ENCODE measurements at places on chromosomes 7 and 10.

DNA sequence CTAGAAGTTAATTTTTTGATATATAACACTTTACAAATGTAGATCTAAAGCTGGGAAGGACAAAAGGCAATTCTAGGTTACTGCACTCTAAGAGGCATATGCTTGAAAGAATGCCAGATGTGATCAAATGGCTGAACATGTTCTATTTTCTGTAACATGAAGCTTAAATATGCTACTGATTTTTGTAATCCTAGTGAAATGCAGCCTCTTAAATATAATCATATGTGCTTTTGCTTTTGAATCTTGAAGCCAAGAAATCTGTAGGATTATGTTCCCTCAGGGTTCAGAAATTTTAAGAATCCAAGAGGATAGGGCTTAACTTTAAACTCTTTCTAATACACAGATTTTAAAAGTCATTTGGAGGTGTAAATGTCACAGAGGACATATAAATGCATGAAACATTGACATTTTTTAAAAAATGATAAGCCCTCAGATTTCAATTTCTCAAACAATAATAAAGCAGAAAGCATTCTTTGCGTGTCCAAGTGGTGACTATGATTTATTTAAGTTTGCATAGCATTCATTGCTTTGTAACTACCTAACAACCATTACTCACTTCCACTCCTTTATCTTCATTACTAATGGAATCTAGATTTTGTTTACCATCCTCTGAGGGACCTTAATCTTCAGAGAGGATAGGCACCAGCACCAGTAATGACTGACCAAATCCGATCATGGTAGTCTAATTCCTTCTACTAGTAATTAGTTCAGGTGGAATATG, 170.4 kb downstream of the MAGI2 start:
- no peak for DNase-seq

DNA sequence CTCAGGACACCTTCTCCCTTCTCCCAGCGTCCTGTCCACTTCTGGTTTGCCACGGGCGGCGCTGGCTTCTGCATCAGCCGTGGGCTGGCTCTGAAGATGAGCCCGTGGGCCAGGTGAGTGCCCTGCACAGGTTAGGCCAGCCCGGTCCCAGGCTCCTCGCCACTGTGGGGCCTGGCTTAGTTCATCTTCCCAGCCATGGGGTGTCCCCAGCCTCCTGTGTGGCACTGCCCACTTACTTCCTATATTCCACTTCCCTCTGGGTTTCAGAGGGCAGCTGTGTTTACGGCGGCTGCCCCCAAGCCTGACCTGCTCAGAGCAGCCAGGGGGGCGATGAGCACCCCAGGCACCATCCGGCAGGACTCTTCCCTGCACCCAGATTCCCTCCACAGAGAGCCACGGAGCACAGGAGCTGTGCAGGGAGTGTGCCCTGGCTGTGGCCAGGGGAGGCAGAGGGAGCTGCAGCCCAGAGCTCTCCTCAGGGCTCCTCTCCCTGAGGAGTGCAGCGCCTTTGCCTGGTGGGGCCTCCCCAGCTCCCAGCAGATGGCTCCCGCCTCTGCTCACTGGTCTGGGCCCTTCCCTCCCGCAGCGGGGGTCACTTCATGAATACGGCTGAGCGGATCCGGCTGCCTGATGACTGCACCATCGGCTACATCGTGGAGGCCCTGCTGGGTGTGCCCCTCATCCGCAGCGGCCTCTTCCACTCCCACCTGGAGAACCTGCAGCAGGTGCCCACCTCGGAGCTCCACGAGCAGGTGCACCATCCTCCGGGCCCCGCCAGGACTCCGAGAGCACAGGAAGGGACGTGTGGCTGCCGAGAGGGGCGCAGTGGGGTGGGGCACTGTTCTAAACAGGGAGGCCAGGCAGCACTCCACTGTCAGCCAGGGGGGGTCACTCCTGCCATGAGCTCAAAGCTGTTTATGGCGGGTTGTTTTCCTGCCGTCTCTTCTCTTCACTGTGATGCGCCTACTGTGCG, 6.4 kb downstream of the LFNG start:
- DNase-seq, result no peak

- DNase-seq, result no peak
These were observed 847.5 kb downstream of the LRMDA start for GRCh38 chr10:76278811-76279460.

- no peak for DNase-seq
These were observed 33.3 kb downstream of the CTBP2 start for GRCh38 chr10:125127110-125127509.

- DNase-seq, result no peak
These were observed 56.5 kb upstream of the PFKFB3 start for GRCh38 chr10:6146013-6146785.

DNA sequence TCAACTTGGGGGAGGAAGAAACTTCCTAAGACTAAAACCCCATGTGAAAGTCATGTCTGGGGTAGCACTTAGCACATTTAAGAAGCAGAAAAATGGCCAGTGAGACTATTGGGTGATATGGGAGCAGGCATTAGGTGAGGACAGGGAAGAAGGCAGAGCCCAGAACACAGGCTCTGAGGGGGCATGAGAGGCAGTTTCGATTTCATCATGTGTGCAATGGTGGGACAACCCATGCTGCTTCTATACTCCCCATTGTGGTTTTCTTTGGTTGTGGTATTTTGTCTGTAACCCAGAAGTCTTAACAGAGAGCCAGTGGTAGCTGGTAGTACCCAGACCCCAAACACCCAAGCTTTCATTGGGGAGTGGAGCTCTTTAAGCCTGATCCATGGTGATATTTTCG, 752.0 kb downstream of the GRID1 start:
- no peak for DNase-seq

DNA sequence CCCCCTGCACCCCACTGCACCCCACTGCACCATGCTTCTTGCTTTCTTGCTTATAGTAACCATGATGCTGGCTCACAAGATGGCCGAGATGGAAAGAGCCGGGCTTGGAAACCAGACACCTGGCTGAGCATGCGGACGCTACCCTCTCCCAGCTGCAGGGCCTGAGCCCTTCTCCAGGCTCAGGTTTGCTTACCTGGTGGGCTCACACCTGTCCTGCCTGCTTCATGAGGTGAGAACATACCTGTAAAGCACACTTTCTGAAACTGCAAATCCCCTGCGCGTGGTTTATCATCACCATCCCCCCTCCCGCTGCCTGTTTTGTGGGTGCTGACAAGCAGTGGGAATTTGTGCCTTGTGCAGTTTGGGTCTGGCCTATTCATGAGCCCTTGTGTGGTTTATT, 302.7 kb downstream of the GLRX3 start:
- no peak for DNase-seq

DNA sequence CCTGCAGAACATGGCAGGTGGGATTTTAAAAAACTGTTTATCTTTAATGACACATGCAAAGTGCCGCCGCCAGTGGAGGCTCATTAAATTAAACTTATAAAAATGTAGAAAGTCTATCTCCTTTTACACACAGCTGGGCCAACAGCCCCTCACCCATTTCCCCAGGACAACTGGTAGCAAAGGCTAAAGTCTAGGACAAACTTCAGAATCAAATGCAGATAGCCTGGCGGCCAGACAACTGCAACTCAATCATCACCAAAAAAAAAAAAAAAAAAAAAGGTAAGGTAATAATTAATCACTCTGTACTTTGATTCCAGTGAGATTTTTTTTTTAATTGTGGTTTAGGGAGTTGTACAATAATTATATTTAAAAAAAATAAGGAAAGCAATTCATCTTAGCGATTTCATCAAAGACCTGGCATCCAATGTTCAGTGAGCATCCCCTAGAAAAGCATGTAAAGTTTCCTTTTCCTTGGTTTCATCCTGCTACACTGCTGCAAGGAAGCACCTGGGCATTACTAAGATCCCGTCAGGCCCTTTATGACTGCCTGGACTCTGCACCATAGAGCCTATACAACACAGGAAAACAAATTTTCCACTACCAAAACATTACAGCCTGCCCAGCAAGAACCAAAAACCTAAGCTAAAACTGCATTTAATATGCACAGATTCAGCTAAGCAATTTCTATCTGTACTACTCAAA, 98.5 kb downstream of the GRB10 start:
- DNase-seq, result no peak

DNA sequence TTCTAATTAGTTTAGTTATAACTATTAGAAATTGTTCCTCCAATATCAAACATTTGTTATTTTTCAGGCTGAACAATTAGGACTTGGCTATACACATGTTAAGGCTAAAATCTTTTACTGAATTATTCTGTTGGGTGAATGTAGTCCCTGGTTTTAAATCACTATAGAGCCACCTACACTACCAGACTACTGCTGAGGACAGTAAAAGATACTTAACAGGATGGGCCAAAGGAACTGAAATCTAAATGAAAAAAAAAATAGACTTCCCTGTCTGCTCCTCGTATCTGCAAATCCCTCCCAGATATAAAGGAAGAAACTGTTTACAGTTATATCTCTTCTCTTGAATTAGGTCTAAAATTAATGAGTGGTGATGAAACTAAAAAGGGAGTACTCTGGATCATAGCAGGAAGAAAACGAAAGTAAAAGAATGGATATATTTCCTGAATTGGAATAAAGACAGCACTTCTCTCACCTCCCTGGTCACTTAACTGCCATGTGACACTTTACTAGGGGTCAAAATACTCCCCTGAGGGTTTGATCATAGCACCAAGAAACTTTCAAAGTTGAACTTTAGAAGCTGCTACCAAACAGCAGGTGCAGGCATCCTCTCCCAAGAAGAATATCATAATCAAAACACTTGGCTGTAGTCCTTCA, 12.7 kb downstream of the FBXW4 start:
- no peak for DNase-seq

- no peak for DNase-seq
These were observed 54.4 kb downstream of the PRKCQ start for GRCh38 chr10:6525599-6526165.

DNA sequence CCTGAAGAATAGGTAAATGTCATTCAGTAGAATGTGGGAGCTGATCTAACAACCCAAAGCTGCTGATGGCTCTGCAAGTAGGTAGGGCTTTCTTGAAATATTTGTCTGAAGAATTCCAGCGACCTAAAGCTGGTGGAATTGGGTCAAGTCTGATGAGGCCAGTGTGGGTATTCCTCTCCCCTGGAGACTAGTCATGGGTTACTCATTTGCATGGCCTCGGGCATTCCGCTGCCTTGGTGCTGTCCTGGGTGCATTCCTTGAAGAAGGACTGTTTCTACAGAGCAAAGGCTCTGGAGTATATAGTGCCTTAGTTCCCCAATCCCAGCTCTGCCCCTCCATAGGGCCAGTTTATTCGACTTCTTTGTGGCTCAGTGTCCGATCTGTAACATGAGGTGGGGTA, 19.2 kb downstream of the PDK4 start:
- no peak for DNase-seq

DNA sequence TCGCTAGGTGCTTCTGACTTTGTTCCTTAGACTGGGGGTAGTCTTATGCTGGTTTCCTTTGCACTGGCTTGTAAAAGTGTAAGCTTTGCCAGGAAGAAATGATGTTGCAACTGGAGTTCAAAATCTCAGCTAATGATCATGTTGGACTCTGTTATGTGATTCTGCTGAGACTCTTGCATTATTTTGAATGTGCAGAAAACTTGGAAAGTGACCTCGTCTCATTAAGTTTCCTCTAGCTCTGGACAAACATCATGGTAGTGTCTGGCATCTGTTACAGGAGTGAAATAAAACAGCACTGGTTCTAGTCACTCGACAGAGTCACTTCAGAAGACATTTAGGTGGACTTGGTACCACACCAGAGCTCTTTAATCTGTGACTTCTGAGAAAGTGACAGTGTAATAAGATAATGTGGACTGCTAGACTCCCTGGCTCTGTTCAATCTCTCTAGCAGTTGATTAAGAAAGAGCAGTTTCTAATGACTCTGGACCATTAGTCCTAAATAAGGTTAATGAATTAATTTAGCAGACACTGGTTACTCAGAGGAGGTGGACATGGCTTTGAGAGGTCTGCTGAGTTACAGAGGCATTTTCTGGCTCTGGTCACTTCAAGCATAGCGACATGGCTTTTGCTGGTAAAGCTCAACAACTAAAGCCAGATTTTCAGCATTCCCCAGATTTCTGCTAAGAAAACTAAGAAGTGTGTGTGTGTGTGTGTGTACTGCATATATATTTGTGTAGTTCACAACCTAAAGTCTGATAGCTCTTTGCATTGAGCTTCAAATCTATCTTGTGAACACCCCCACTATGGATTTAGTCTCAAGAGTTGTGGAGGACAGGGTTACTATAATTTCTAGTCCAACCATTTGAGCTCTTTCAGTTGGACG, 2.0 kb downstream of the NRP1 start:
- DNase-seq, result no peak

DNA sequence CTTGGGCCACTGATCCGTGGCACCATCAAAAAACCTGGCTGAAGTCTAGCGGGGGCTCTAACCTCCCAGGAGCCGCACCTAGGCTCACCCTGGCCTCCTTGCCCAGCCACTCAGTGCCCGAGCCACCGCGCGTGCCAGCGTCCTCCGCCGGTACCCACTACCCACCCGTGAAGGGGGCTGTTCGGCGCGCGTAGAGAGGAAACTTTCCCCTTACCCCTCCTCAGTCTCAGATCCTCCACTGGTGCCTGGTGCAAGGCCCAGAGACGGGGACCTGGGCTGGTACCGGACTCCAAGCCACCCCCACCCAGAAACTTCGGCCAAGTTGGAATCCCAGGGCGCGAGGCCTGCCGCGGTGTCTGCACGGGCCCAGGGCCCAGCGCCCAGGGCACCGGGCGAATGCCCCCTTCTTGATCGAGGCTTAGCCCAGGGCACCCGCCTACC, 3.5 kb upstream of the EBF3 start:
- no peak for DNase-seq

GRCh38 chr10:63819753-63820329, 298.6 kb downstream of the REEP3 start:
- DNase-seq, result no peak

GRCh38 chr10:114034923-114035645, 8.6 kb upstream of the ADRB1 start:
- no peak for DNase-seq

DNA sequence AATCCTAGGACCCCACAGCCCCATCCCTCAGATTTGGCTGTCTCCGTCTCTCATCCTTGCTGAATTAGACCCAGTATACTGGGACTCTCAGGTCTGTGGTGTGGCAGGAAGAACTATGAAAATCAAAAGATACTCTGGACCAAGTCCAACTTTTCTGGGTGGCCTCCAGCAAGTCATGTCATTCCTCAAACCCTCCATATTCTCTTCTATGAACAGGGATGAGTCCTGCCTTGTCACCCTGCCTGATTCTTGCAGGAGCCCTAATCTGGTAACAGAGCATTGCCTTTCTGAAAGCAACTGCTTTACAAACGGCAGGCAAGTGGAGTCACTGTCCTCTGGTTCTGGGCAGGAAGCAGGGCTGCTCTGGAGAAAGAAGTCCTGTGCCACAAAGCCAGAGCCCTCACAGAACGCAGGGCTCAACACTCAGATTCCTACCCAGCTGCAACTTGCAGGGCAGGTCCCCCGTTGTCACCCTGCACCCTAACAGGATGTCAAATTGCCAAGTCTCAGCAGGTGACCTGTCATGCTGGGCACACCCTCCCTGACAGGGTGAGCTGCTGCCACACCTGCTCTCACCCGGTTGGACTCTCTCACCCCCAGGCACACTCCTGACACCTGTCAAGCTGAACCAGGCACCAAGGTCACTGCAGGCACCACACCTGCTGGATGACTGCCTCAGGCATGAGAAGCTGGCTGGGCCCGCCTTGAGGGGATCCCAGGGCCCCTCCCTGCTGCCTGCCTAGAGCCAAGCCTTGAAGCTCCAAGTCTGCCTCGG, 227.7 kb downstream of the KCNMA1 start:
- DNase-seq, result no peak

GRCh38 chr7:23347682-23348180, 48.6 kb downstream of the MALSU1 start:
- no peak for DNase-seq

- no peak for DNase-seq
These were observed 57.8 kb upstream of the LANCL2 start for GRCh38 chr7:55307123-55307916.
